Activated CD4-positive, alpha-beta T cell treated with anti-CD3 and anti-CD28 coated beads, Interleukin-2, amount 10 ng/mL, durations not matched to agents 7 days and 5 days (primary cell): ENCODE measurements at places on chromosomes 16 and 17. TPM values are rescaled to one million over a fixed set of nuclear protein-coding genes. Genes with fewer than 3 reads are reported as not detected.
A peak's percentile ranks its signal among the peaks of the same experiment; 100 is the strongest.

Gene NTN1
- 0.02 TPM for total RNA-seq

DNA sequence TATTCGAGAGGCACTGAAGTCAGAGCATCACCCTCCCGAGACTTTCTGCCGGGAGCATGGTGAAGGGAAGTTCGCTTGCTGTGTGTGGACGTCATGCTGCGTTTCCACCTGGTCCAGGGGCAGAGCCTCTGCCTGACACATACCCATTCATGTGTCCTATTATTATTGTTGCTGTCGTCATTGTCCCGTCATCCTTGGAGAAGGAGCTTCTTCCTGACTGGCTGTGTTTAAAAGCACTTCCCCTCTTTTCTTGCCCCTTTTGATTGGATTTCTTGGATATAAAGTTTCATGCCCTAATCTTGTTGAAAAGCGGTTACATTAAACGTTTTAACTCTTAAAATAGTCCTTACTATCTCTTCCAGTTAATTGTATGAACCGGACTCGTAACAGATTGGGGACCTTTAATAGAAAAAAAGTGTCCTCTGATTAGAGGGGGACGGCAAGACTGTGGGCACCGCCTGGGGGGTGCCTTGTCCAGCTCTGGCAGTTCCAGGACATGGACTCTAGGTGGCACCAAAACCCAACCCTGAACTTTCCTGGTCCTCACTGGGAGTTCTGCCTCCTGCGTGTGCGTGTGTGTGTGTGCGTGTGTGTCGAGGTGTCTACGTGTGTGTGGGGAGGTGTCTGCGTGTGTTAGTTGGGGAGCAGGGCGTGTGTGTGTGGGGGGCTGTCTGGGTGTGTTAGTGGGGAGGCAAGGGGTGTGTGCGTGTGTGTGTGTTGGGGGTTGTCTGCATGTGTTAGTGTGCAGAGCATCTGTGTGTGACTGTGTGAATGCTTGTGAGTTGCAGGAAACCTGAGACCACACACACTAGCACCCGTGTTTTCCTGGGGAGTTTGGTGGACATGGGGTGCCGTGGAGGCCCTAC, 133.3 kb upstream of the CIBAR2 start:
- peaks cover 2% of the 10 kb centered on the region for H3K4me1 ChIP-seq
- H3K27ac ChIP-seq = no peak overlapping the region
- no peaks in the 10 kb centered on the region for H3K36me3 ChIP-seq
- peak; percentile 55 for DNase-seq

Gene FBXO39
- total RNA-seq = 8.9 TPM

DNA sequence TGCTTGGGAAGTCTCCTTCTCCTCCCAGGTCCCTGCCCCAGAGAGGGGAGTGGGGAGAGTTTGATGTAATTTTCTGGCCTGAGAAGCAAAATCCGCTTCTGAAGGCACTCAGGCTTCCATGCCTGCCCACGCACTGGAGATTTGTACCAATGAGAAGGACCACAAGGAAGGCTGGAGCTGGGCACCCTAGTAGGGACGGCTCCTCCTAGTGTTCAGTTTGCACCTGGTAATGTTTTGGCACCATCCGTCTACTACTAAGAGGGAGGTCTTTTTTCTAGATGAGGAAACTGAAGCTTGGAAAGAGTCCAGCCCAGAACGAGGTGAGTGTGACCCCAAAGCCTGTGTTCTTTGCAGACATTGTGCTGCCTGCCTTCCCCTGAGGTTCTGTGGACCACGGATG, 83.6 kb upstream of the NLRP1 start:
- no peak overlapping the region for H3K27ac ChIP-seq
- DNase-seq = no peak
- H3K36me3 ChIP-seq = no peaks in the 10 kb centered on the region
- H3K4me1 ChIP-seq = no peaks in the 10 kb centered on the region
- peaks cover 5% of the 10 kb centered on the region for H3K27me3 ChIP-seq

DNA sequence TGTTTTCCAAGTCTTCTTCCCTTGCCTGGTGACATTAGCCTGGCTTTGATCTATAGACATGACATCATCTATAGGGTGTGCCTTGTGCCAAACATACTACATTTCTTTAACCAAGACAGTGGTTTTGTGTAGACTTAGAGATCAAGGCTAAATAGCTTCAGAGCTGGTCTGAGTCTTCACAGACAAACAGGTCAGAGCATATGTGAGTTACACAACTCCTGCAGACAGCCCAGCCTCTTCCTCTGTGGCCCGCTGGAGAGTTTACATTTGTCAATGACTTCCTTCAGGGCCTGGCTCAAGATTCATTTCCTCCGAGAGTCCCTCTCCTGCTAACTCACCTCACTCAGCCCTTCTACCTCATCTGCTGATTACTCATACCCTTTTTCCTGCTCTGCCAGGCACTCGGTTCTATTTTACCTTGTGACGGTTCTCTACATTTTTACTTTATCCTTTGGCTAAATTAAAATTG, 73.1 kb upstream of the TANC2 start:
- peaks cover 9% of the 10 kb centered on the region for H3K4me1 ChIP-seq
- H3K36me3 ChIP-seq = no peaks in the 10 kb centered on the region
- DNase-seq = peak; percentile 22

DNA sequence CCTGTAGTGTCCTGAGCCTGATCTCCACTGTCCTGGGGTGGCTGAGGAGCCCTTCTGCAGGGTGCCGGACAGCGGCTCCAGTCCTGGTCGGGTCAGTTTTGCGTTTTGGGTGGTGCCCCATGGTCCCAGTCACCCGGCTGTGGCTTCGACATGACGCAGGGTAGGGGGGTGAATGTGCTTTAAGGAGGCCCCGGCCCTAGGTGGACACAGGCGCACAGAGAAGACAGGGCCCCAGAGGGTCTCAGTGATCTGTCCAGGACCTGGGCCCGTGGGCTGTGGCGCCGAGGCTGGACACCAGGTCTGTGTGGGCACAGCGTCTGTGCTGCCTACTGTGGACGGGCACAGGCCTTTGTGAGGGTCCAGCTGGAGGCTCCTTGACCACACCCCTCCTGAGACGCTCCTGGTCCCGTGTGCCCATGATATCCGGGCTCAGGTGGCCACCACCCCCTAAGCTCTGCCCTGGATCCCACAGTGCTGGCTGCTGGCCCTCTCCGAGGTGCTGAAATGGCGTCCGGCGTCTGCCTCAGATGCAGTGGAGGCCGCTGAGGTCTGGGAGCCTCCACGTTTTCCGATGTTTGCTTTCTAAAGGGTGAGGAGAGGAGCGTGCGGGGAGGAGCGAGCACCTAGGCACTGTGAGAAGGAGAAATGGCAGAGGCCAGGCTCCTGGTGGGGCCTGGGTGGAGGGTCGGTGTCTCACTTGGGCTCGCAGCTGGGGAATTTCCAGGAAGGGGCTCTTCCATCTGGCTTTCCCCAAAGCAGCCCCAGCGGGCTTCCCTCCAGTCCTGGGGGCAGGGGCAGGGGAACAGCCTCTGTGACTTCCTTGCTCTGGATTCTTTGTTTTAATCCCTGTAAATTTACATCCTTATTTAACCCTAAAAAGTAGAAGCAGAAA, 56.1 kb upstream of the ACSF3 start:
- no peak overlapping the region for H3K27ac ChIP-seq
- H3K4me3 ChIP-seq = no peak overlapping the region
- DNase-seq = peak; percentile 62
- peaks cover 20% of the 10 kb centered on the region for H3K4me1 ChIP-seq
- no peaks in the 10 kb centered on the region for H3K36me3 ChIP-seq

DNA sequence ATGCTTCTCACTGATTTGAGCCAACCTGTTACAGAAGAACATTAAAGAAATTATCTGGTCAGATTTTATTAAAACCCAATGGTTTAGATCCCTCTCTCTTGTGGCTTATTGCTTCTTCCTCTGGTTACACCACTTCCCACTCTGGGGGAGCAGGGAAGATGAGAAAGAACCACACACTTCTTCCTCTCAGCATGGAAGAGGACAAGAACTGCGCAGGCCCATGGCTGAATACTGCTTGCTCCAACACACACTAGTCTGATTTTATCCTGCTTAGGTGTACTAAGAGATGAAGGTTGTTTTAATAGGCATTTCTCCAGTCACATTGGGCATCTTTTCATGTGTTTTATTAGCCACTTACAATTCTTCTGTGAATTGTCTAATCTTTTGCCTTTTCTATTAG, 27.6 kb downstream of the MAP3K3 start:
- no peaks in the 10 kb centered on the region for H3K27me3 ChIP-seq
- H3K4me3 ChIP-seq = no peak overlapping the region
- H3K27ac ChIP-seq = no peak overlapping the region
- H3K36me3 ChIP-seq = peaks cover 52% of the 10 kb centered on the region
- DNase-seq = no peak

GRCh38 chr17:29214215-29215146, 32.2 kb upstream of the CRYBA1 start:
- H3K36me3 ChIP-seq = no peaks in the 10 kb centered on the region
- H3K4me3 ChIP-seq = no peak overlapping the region
- H3K4me1 ChIP-seq = peaks cover 5% of the 10 kb centered on the region
- peaks cover 7% of the 10 kb centered on the region for H3K27me3 ChIP-seq
- no peak for DNase-seq
